ENCODE measurements at places on chromosomes 4 and X. TPM values are rescaled to one million over a fixed set of nuclear protein-coding genes. Genes with fewer than 3 reads are reported as not detected.

The HPGDS gene
- total RNA-seq, result not detected

The SPANXB1 gene
- 2.5 TPM for total RNA-seq

The PRSS48 gene
- not detected for total RNA-seq

The SYP gene
- 3.2 TPM for total RNA-seq

The NKAP gene
- 7.3 TPM for total RNA-seq

The TMPRSS11E gene
- total RNA-seq, result not detected

The DCAF12L2 gene
- total RNA-seq, result 0.07 TPM

The DCAF4L1 gene
- 0.11 TPM for total RNA-seq

The ATP2B3 gene
- total RNA-seq, result not detected

The MUC7 gene
- not detected for total RNA-seq

The HDAC6 gene
- 25.1 TPM for total RNA-seq

The P2RY10 gene
- not detected for total RNA-seq

The GRPR gene
- 0.13 TPM for total RNA-seq

The GRXCR1 gene
- total RNA-seq, result not detected

The RAB41 gene
- not detected for total RNA-seq

The PDE6B gene
- total RNA-seq, result not detected

The AMER1 gene
- total RNA-seq, result 2.9 TPM

The PLP2 gene
- 438 TPM for total RNA-seq

The PLP1 gene
- total RNA-seq, result not detected

The NXF2 gene
- total RNA-seq, result not detected

The TRIM61 gene
- total RNA-seq, result not detected

The TBX22 gene
- total RNA-seq, result not detected

Measured in A549 treated with ZK216348 at 1 μM for 4 hours (cell line).